Lung (tissue), 17 donors: ENCODE measurements at places on chromosomes 4 and X. TPM values are rescaled to one million over a fixed set of nuclear protein-coding genes. Genes with fewer than 3 reads are reported as not detected.
A peak's percentile ranks its signal among the peaks of the same experiment; 100 is the strongest.

KLHL13 gene
- total RNA-seq = 3.6 TPM

FGFBP2 gene
- total RNA-seq = 1.1 TPM

COX7B2 gene
- total RNA-seq = not detected

MTCP1 gene
- 16.5 TPM for total RNA-seq

ITIH6 gene
- total RNA-seq = 0.20 TPM

- no peak for DNase-seq
Observed at GRCh38 chr4:46820154-46820553, 88.9 kb downstream of the COX7B2 start.

- DNase-seq = no peak
Observed at GRCh38 chr4:124964251-124964650, 251.7 kb upstream of the ANKRD50 start.

- no peak for DNase-seq
Observed at GRCh38 chrX:115564243-115564642, 3.3 kb downstream of the PLS3 start.

DNA sequence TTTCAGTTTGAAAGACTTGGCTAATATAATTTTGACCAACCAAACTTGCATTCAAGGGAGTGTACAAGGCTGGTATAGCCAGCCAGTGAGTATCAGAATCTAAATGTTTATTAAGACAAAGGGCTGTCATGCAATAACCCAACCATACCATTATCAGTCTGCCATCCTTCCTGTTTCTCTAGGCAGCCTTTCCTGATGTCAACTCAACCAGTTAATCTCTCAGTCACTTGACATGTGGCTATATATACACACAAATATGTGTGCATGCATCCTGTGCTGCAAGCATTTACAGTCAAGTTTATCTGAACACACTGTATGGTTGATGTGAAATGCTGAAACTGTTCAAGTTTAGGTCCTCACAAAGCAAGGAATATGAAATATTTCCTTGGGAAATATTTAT, 17.2 kb downstream of the BTK start:
- DNase-seq = no peak

GRCh38 chr4:77652237-77652897, 46.7 kb downstream of the CXCL13 start:
- DNase-seq = peak; percentile 94

DNA sequence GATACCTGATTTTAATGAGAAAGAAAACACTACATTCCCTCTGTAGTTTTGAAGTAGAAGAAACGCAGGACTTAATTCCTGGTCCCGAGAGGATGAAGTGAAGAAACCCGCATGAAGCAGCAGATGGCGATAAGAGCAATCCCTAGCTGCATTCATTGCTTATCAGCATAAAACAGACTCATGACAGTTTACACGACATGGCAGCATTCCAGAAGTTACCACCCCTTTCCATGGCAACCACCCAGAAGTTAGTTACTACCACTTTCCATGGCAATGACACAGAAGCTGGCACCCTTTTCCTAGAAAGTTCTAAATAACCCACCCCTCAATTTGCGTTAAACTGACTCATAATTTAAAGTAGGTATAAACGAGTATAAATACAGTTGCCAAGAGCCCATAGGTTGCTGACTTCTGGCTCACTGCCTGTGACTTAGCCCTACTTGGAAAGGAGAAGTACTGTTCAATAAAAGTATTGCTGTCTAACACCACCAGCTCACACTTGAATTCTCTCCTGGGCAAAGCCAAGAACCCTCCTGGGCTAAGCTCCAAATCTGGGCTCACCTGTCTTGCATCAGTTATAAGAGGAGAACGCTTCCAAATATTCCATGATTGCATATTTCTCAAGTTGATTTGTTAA, 5.5 kb upstream of the XAGE2 start:
- DNase-seq = peak; percentile 31

DNA sequence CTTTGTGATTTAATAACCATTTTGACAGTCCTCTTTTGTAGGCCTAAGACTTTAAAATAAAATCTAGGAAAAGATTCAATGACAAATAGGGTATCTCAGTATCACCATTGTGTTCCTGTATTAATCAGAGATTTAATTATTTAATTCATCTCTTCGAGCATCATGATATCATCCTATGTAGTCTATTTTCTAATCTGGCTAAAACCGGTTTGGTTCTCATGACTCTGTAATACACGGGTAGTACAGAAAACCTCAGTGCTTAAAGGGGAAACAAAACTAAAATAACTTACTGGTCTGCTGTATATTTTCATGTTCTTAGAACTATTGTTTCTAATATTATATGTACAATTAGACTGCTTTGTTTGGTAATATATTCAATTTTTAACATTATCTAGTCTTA, 23.7 kb upstream of the FBXW7 start:
- DNase-seq = no peak

GRCh38 chrX:150050387-150050786, 112.1 kb upstream of the EOLA2 start:
- DNase-seq = no peak

DNA sequence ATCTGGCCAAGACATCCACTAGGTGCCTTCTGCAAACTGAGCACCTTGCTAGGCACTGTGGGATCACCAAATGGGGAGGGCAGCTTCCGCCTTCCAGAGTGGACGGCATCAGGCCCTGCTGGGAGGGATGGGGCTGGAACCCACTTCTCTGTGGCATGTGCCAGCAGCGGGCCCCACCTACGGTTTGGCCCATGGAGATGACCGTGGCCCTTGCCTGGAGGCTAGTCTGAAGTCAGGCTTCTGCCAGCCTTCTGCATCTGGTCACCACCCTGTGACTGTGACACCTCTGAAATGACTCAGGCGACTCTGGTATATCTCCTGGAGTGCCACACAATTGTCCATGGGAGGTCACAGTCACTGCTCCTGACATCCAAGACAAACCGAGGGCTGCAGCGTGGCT, 7.2 kb downstream of the SSR4 start:
- no peak for DNase-seq

DNA sequence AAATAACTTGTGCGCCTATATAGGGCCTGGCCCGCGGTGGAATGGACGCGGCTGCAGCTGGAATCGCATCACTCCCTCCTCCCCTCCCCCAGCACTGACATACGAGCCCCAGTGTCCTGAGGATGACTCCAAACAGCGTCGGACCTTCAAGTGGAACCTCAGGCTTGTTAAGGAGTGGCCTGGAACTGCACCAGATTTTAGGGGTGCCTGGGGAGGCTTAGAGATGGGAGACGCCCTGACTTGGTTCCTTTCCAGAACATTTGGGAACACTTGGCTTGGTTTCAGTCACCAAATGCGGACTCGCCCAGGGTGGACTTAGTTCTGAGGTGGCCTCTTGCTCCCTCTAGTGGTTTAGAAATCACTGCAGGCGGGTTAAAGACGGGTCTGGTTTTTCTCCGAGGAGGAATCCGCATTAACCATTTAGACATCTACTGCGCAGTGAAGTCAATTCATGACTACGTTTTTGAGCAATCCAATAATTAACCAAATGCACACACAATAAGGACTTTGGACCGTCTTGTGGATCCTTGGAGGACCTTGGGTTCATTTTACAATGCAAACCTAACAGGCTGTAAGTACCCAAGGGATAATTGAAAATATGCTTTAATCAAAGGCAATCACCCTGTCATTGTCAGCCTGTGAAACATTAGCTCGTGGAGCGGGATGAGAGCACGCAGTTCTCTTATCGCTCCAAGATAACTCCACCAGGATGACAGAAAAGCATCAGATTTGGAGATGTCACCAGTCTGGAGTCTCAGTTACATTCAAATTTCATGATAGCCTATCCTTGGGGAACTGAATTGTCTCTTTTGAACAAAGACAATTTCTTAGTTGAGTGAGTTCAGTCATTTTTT, 11.2 kb upstream of the PDGFRA start:
- peak; percentile 97 for DNase-seq

GRCh38 chr4:10403633-10404445, 53.4 kb downstream of the ZNF518B start:
- peak; percentile 61 for DNase-seq

DNA sequence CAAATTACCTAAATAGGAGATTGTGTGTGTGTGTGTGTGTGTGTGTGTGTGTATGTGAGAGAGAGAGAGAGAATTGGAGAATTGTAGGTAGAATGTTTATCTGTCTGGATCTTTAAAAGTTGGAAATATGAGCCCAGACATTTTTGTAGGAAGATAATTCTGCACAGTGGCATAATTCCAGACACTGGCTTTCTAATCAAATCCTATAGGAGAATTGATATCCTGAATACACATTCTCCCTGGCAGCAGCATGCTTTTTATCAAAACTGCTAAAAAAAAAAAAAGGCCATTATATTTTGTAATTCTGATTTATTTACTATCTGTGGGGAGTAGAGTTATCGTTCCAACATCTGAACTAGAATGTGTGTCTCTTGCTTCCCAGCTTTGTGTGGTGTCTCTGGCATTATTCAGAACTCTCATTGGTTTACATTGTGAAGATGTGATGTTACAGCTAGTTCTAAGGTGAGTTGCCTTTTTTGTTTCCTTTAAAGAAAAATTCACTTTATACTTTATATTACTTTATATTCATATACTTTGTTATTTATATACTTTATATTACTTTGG, 122.4 kb downstream of the GATB start:
- DNase-seq = no peak

DNA sequence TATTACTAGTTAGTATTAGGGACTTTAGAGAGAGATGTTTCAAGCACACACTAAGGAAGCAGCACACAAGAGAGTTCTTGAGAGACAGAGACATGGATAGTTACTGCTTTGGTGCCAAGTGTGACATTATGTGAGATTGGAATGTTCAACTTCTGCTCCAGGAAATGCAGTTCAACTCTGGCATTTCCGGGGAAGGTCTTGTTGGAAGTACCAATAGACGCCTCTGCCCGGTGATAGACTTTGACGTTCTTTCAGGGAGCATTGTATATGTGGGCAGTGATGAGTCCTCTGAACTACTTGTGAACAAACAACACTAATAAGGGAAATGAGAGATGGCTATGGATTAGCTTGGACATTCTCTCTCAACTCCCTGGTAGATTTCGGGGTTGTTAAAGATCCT, 638.1 kb upstream of the BOD1L1 start:
- DNase-seq = no peak

- DNase-seq = peak; percentile 39
Observed at GRCh38 chrX:65706041-65706828, 38.8 kb downstream of the MSN start.

DNA sequence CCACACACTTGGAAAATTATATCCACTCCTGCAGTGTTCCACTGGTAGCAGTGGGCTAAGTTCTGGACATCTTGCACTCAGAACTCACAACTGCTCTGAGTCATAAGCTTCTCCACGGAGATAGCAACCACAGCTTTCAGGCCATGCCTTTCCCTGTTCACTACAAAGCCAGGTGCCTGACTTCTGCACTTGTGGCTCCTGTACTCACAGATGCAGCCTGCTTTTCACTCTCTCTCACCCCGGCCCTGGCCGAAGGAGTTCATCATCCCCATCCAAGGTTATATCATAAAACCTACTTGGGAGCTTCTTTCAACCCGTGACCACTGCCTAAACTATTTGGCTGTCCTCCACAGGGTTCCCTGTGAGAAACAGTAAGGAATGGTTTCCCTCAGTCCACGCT, 999.4 kb downstream of the GLUD2 start:
- DNase-seq = no peak

DNA sequence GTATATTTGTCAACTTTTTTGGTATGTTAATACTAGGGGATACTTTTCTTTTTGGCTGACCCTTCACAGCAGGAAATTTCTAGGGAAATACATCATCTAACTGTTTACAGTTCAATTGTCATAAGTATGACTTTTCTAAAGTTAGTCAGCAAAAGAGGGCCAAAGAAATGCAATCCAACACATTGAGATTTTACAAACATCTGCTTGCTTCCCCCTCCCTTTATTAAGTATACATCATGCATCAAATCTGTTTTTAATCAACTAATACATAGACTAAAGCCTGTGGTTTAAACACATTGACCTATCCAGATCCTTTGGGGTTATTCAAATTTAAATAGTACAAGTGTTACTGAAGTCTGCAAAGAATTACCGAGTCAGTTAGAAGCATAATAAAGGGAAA, 93.9 kb downstream of the MID1 start:
- DNase-seq = peak; percentile 33

- DNase-seq = no peak
Observed at GRCh38 chr4:168787801-168788595, 222.1 kb downstream of the CBR4 start.

DNA sequence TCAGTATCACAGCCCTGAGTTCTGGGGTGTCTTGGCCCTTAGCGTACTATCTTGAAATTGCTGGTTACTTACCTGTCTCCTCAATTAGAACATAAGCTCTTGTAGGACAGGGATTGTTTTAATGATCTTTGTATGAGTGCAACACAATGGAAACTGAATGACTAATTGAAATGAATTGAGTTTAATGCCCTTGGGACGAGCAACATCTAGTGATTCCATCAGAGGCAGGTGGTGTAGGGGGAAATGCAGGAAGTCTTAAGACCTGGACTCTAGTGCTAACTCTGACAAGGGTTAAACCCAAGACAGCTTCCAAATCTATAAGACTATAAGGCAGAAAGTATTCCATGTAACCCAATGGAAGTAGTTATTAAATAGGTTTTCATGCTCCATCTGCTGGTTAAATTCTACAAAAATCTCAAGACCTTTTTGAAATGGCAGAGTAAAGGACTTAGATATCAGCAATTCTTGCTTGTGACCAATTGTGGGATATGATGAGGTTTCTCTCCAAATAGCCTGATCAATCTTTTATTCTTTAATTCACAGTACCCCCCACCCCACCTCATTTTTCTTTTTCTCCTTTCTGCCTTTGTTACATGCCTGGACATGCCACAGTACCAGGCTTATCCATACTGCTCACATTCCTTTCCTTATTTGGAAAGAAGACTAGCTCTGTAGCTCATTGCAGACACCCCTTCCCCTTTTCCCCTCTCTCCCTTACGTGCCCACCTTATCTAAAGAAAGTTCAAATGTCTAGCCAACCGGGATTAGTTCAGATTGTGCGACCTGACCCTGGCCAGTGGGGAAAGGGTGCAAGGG, 340.8 kb downstream of the PAPSS1 start:
- DNase-seq = no peak

- DNase-seq = no peak
Observed at GRCh38 chr4:139469869-139470268, 15.9 kb downstream of the RAB33B start.

GRCh38 chr4:63492515-63492914, 916.7 kb downstream of the TECRL start:
- no peak for DNase-seq

DNA sequence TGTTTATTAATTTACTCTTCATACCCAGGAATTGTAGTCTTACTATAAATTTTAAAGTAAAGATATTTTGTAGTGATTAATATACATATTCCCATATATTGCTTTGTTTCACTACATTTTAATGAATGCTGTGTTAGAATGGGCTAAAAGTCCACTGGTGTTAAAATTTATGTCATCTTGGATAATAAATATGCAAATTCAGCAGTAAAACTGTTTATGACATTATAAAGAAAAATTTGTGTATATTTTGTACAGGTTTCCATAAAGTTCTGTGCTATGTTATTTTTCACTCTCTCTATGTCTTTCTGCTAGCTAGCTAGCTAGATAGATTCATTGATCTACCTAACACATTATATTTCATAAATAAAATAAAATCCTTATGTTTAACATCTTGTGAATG, 1071.2 kb downstream of the FAT4 start:
- DNase-seq = no peak

- no peak for DNase-seq
Observed at GRCh38 chr4:47462799-47463234, 685 bp downstream of the COMMD8 start.
